Stimulated activated CD4-positive, alpha-beta T cell treated with anti-CD3 and anti-CD28 coated beads, Interleukin-1b, Interleukin-23, amount 100 ng/mL, for 4 hours (primary cell): ENCODE measurements at places on chromosomes 16 and 17.

- no peak for DNase-seq
Measured at GRCh38 chr16:56352351-56353053, 72.8 kb downstream of the AMFR start.

GRCh38 chr17:42672038-42672437, 4.8 kb downstream of the PLEKHH3 start:
- no peak for DNase-seq

- DNase-seq, result peak; percentile 28
Measured at GRCh38 chr16:10256784-10257641, 74.8 kb upstream of the GRIN2A start.

DNA sequence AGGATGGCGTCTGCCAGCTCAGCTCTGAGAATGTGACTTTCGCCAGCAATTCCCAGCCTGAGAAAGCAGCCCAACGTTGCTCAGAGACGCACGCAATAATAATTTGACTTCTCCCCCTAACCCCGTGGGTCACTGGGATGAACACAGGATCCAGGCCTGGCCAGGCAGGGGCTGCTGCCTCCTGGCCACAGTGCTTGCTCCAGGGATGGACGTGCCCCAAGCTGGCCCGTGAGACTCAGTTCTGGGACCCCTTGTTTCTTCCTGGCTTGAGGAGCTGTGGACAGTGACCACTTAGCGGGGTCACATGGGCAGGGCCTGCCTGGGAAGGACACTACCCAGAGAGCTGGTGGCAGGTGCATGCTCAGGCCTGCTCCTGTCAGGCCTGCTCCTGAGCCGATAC, 13.5 kb upstream of the DPEP1 start:
- DNase-seq, result no peak

DNA sequence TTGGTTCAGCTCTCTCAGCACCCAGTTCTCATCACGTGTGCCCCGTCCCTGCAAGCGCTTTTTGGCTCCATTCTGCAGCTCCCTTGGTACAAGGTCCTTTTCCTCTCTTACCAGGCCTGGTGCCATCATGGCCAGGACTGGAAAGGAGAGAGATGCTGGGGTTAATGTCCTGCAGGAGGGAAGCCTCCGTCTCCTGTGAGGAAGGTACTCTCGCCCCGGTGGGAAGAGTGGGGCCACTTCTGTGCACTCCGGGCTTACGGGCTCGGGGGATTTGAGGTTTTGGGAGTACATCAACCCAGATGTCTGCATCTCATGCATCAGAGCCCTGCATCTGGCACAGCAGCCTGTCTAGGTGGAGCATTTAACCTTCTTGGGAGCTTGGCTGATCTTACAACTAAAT, 10.1 kb downstream of the CTRB2 start:
- DNase-seq, result no peak

DNA sequence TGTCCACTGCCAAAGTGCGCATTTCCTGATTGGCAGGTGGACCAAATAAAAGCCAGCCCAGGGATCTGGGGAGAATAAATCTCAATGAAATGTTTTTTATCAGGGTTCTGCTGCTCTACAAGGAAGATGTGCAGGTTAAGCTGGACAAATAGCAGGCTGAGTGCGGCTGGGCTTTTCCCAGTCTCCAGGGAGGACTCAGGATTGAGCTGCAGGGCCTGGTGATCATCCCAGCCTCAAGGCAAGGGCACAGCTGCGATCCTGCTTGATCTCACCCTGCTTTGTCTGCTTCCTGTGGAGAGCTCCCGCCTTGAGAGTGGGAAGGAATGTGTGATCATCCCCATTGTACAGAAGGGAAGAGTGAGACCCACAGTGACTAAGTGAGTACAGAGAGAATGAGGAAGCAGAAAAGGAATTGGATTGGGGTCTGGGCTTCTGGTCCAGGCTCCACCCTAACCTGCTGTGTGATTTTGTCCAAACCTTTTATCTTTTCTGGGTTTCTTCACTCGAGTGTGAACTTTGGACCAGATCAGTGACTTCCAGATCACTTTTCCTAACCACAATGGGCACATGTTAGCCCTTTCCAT, 75.3 kb upstream of the CRHR1 start:
- DNase-seq, result no peak
